Osteoblast (primary cell): ENCODE measurements at places on chromosomes 6 and 20. TPM values are rescaled to one million over a fixed set of nuclear protein-coding genes. Genes with fewer than 3 reads are reported as not detected.
A peak's percentile ranks its signal among the peaks of the same experiment; 100 is the strongest.

Gene ACTL10
- 1.8 and 2.2 TPM in 2 replicates for total RNA-seq

Gene IMPG1
- total RNA-seq: not detected in 2 replicates

DNA sequence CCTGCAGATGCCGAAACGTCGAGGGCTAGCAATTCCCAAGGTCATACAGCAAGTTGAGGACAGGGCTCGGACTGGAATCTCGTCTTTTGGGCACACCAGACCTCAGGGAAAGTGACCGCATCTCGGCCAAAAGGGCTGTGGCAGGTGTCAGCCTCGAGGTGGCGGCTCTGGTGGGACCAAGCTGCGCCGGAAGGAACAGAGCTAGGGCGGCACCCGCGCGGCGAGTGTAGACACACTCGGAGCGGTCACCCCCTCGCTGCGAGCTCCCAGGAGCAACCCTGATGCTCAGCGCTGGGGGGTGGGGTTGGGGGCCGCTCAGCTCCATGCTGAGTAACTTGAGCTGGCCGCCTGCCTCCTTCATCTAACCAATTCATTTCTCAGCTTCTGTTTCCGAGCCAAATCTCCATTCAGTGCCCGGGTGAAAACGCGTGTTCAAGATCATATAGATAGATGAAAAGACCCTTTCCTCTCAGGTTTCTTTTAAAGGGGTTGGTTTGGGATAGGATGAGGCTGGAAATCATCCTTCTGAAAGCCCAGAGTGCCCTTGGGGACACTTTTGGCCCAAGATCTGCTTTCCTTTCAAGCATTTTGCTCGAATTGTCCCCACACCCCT lies 2.2 kb upstream of the TUBB2B start:
- H3K36me3 ChIP-seq: no peaks in the 10 kb centered on the region
- no peak overlapping the region for H3K27ac ChIP-seq
- no peak for DNase-seq

DNA sequence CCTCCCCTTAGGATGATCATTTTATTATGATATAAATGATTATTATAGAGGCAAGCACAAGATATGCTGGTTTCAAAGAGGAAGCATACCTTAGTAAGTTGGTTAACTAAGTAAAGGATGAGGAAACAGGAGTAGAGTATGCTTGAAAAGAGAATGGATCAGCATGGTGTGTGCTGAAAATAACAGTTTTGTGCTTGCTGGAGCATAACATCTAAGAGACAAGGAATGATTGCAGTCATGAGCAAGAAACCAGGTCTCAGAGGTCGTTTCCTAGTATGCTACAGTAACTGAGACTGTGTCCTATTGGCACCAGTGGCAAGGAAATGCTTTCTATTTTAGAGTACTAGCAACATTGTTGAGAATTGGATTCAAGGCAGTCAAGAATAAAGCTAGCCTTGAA lies 34.1 kb downstream of the CDC40 start:
- H3K36me3 ChIP-seq: peaks cover 30% of the 10 kb centered on the region
- no peaks in the 10 kb centered on the region for H3K27me3 ChIP-seq
- no peak overlapping the region for H3K4me3 ChIP-seq
- no peak overlapping the region for H3K27ac ChIP-seq
- H3K4me1 ChIP-seq: peaks cover 10% of the 10 kb centered on the region
- no peak for DNase-seq

DNA sequence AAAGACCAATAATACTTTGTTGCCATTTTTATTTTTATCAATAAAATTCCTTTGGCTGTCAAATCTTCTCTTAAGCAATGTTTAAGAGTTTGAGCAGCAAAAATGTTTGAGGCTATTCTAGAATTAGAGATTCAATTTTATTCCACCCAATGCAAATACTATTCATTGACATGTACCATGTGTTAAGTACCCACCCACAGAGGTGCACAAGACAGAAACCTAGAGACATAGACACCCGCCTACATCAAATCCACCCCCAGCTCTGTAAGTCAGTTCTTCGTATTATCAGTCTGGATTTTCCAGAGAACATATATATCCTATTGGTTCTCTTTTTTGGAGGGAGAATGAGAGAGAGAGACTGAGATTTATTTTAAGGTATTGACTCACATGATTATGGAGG lies 463.7 kb downstream of the EPM2A start:
- no peaks in the 10 kb centered on the region for H3K36me3 ChIP-seq
- no peak overlapping the region for H3K4me3 ChIP-seq
- no peaks in the 10 kb centered on the region for H3K27me3 ChIP-seq

DNA sequence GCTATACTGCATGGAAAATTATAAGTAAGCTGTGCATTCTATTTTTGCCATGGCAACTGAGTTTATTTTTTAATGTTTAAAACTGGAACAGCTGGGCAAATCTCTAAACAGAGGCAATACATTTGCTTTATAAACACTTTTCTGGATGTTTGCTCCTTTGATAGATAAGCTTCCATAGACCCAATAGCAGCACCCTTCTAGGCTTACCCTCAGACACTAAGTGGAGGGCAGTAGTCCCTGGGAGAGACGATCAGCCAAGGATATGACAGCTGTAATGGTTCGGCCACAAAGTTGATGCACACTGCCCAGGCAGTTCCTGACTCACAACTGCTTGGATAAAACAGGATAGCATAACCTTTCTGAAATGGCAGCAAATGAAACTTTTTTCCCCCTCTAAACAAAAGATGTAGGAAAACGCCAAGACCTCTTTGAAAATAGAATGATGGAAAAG lies 8.5 kb upstream of the MRPS10 start:
- H3K4me1 ChIP-seq: peaks cover 27% of the 10 kb centered on the region
- H3K4me3 ChIP-seq: no peak overlapping the region
- no peaks in the 10 kb centered on the region for H3K27me3 ChIP-seq
- peaks cover 12% of the 10 kb centered on the region for H3K36me3 ChIP-seq
- peak overlapping the region; percentile 52 for H3K27ac ChIP-seq
- peak; percentile 70 for DNase-seq

GRCh38 chr20:54433636-54434035 lies 41.8 kb upstream of the DOK5 start:
- H3K36me3 ChIP-seq: no peaks in the 10 kb centered on the region
- no peak overlapping the region for H3K27ac ChIP-seq
- no peaks in the 10 kb centered on the region for H3K4me1 ChIP-seq
- no peaks in the 10 kb centered on the region for H3K27me3 ChIP-seq

- peak overlapping the region; percentile 92 for H3K27ac ChIP-seq
- H3K4me1 ChIP-seq: peaks cover 39% of the 10 kb centered on the region
- H3K27me3 ChIP-seq: no peaks in the 10 kb centered on the region
- H3K4me3 ChIP-seq: no peak overlapping the region
- no peaks in the 10 kb centered on the region for H3K36me3 ChIP-seq
Observed at GRCh38 chr6:140070846-140071473, 696.5 kb upstream of the CITED2 start.

- H3K27ac ChIP-seq: no peak overlapping the region
- H3K27me3 ChIP-seq: no peaks in the 10 kb centered on the region
Observed at GRCh38 chr6:158715330-158716311, 65.8 kb downstream of the SYTL3 start.

GRCh38 chr6:81262656-81263055 lies 489.8 kb downstream of the TENT5A start:
- no peaks in the 10 kb centered on the region for H3K4me1 ChIP-seq
- DNase-seq: no peak
- H3K36me3 ChIP-seq: no peaks in the 10 kb centered on the region
- no peaks in the 10 kb centered on the region for H3K27me3 ChIP-seq
- H3K27ac ChIP-seq: no peak overlapping the region

DNA sequence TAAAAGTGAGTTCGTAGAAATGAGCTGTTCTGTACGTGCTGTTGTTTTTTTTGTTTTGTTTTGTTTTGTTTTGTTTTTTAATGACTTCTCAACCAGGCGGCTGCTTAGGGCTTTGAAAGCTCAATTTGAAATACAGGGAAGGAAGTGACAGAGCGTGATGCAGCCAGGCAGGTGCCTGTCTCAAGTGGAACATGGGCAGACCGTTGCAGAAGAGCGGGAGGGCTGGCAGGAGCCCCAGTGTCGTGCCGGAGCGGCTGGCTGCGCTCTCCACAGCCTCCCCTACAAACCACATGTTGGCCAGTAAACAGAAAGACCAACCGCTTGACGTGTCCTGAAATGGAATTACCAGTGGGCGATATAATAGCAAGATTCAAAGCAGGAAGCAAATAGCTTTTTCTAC lies 164.9 kb upstream of the RREB1 start:
- peak; percentile 90 for DNase-seq
- H3K27me3 ChIP-seq: no peaks in the 10 kb centered on the region
- no peaks in the 10 kb centered on the region for H3K36me3 ChIP-seq
- no peak overlapping the region for H3K27ac ChIP-seq
- no peaks in the 10 kb centered on the region for H3K4me1 ChIP-seq

GRCh38 chr6:90238496-90239266 lies 58.0 kb downstream of the BACH2 start:
- H3K36me3 ChIP-seq: no peaks in the 10 kb centered on the region
- peaks cover 7% of the 10 kb centered on the region for H3K4me1 ChIP-seq
- no peak overlapping the region for H3K4me3 ChIP-seq
- H3K27me3 ChIP-seq: no peaks in the 10 kb centered on the region
- H3K27ac ChIP-seq: no peak overlapping the region

DNA sequence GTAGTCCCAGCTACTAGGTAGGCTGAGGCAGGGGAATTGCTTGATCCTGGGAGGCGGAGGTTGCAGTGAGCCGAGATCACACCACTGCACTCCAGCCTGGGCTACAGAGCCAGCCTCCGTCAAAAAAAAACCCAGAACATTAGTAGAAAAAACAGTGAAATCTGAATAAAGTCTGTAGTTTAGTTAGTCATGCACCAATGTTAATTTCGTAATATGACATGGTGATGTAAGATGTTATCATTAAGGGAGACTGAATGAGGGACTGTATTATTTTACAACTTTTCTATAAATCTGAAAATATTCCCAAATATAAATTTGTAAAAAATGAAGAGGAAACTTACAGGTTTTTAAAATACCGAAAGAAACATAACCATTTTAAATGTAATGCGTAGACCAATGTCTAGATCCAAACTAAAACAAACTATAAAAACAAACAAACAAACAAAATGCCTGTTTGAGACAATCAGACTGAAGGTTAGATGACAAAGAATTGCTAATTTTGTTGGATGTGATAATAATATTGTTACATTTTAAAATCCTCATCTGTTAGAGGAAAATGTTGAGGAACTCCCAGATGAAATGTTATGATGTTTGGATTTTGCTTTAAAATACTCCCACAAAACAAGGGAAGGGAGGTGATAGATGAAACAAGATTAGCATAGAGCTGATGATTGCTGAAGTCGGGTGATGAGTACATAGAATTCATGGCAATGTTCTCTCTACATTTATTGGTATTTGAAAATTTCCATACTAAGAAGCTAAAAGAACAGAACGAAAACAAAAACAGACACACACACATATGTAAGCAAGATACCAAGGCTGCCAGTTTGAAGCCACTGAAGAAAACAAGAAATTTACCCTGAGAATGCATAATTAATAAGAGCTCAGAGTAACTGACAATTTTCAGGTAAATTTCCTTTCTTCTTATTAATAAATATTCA lies 1.8 kb downstream of the GSTA4 start:
- H3K36me3 ChIP-seq: peaks cover 11% of the 10 kb centered on the region
- no peak for DNase-seq
- peaks cover 27% of the 10 kb centered on the region for H3K4me1 ChIP-seq
- no peaks in the 10 kb centered on the region for H3K27me3 ChIP-seq
- peak overlapping the region; percentile 95 for H3K27ac ChIP-seq

GRCh38 chr6:37269105-37269504 lies 11.2 kb upstream of the TMEM217 start:
- H3K36me3 ChIP-seq: peaks cover 9% of the 10 kb centered on the region
- no peak for DNase-seq
- H3K4me3 ChIP-seq: no peak overlapping the region
- no peak overlapping the region for H3K27ac ChIP-seq
- H3K4me1 ChIP-seq: no peaks in the 10 kb centered on the region

DNA sequence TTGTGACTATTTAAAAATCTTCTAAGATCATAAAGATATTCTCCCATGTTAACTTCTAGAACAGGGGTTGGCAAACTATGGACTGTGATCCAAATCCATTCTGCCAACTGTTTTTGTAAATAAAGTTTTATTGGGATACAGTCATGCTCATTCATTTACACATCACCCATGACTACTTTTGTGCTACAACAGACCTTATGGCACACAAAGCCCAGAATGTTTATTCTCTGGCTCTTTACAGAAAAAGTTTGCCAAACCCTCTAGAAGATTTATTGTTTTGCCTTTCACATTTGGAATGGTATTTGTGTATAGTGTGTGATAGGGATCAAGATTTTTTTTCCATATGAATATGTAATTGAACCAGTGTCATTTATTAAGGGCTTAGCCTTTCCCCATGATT lies 341.7 kb downstream of the CD83 start:
- DNase-seq: no peak
- H3K27ac ChIP-seq: no peak overlapping the region
- peaks cover 19% of the 10 kb centered on the region for H3K4me1 ChIP-seq
- no peaks in the 10 kb centered on the region for H3K27me3 ChIP-seq
- H3K4me3 ChIP-seq: no peak overlapping the region
- no peaks in the 10 kb centered on the region for H3K36me3 ChIP-seq
